GM23338 (cell line): ENCODE measurements at places on chromosomes 12 and 14. TPM values are rescaled to one million over a fixed set of nuclear protein-coding genes. Genes with fewer than 3 reads are reported as not detected.
A peak's percentile ranks its signal among the peaks of the same experiment; 100 is the strongest.

The RDH12 gene
- 0.28 and 0.54 TPM in 2 replicates for total RNA-seq

DNA sequence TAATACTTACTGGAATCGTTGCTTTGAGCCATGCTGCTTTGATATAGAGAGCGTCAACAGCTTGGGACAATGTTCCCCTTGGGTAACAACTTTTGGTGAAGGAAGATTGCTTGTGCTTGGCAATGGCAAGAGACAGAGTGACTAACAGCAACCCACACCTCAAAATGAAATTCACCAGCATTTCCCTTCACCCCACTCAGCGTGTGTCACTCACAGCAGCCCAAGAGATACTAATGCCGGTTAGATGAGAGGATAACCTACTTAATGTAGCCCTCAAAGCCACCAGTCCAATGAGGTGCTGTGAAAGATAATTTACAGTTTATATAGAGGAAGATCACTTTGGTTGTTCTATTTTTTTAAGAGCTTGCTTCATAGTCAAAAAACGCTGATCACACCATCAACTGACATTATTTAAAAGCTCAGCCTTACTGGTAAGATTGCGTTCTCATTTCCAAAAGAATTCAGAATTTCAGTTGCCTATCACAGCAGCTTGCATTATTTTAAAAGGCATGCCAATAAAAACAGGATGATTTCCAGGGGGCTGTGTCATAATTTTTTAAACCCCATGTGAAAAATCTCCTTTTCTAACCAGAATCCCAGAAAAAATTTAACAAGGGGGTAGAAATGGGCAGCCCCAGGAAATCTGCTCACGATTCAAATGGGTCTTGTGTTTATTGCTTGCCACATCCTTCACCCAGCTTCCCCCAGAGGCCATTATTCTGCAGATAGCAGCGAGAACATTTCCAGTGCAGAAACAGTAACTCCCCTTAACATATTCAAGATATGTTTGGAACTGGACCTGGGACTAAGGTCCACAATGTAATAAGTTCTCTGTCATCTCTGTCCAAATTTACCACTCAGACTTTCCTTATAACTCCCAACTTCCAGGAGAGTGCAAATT lies at the start of gene IL26:
IL26 (minus strand) TSS at position 235 of the 901 bp plus-strand sequence; CDS start at position 181, 54 bp downstream.
- no peak for DNase-seq

GRCh38 chr14:85234156-85235025 lies 295.6 kb upstream of the FLRT2 start:
- no peak for DNase-seq

The NINJ2 gene
- total RNA-seq = 0.94 and 2.1 TPM in 2 replicates

DNA sequence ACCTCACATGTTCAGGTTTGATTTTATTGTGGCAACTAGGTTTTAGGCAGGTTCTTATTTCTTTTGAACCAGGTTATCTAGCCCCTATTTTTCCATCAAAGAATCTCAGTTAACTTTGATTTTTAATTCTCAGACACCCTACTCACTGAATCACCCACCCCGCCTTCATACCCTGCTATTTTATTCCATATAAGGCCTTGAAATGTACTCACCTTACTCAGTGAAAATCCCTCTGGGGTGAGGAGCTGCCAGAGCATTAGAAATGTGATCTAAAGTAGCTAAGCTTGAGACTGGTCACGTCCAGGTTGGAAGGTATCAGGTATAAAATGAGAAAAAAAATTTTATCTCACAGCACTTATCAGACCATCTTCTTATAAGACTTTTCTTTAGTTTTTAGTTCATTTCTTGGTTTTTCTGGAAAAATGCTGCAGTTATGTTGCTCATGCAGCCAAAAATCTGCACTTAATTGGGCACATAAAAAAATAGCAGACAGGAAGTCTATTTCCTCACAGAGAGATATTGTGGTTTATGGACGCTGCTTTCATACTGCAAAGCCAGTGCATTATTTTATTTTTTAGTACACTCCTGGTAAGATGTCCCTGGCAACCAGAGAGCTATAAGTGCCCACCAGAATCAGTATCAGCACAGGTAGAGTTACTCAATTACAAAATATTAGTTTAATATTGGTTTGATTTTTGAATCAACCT lies 101.5 kb upstream of the CCDC91 start:
- no peak for DNase-seq

DNA sequence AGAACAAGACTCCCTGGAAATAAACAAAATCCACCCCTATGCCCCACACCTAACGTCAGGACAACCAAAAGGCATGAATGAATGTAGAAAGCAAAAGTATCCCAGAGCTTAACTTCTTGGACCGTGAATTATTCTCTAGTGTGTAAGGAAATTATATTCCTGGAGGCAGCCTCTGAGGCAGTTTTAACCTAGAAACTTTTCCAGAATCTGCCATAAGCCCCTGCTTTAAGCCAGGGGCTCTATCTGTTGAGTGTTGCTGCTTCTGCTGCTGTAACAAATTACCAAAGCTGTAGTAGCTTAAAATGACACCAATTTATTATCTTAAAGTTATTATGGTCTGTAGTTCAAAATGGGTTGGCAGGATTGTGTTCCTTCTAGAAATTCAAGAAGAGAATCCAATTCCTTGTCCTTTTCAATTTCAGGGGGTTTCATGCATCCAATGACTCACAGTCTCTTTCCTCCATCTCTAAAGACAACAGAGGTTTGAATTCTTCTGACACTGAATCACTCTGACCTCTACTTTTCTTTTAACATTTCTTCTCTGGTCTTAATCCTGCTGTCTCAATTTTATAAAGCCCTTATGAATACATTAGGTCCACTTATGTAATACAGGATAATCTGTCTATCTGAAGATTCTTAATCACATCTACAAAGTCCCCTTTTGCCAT lies 242.7 kb downstream of the ATXN7L3B start:
- no peak for DNase-seq

The HCAR2 gene
- total RNA-seq = not detected in 2 replicates

- DNase-seq = peak; percentile 23
These were observed 70.0 kb downstream of the DIP2B start for GRCh38 chr12:50574601-50575348.

- DNase-seq = no peak
These were observed 303.5 kb upstream of the SFSWAP start for GRCh38 chr12:131407221-131408035.

The GDF3 gene
- 15.3 and 19.3 TPM in 2 replicates for total RNA-seq

- no peak for DNase-seq
These were observed 209.4 kb downstream of the PCNX1 start for GRCh38 chr14:71116568-71117122.

- no peak for DNase-seq
These were observed 40.3 kb downstream of the SLC38A2 start for GRCh38 chr12:46332260-46332659.
